Activated naive CD4-positive, alpha-beta T cell treated with anti-CD3 and anti-CD28 coated beads, Interleukin-2, amount 50 U/mL, for 16 hours (primary cell): ENCODE measurements at places on chromosomes 3 and 15.

DNA sequence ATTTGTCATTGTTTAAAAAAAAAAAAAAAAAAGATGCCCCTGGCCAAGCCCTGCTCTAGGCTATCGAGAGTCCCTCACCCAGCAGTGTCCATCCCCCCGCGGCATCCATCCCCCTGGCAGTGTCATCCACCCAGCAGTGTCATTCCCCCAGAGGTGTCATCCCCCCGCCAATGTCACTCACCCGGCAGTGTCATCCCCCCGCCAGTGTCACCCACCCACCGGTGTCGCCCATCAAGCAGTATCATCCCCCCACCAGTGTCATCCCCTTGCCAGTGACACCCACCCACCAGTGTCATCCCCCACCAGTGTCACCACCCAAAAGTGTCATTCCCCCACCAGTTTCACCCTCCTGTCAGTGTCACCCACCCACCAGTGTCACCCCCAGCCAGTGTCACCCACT, 99.3 kb upstream of the PRR20G start:
- no peak for DNase-seq

- DNase-seq, result no peak
These were observed 121.9 kb upstream of the PDZRN3 start for GRCh38 chr3:73746623-73747022.

DNA sequence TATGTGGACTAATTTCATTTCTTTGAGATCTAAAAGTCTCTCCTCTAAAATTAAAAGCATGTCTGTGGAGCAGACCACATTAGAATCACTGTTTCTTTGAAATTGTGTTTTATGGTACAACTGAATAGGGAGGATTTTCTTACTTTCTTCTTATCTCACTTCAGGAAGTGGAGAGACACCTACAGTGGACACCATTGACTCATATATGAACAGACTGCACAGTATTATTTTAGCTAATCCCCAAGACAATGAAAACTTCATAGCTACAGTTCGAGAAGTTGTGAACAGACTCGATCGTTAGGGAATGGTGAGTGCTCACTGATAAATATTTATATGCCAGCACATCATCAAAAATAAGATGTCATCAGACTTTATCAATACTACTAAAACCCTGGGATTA, 58.3 kb downstream of the HMG20A start:
- no peak for DNase-seq

DNA sequence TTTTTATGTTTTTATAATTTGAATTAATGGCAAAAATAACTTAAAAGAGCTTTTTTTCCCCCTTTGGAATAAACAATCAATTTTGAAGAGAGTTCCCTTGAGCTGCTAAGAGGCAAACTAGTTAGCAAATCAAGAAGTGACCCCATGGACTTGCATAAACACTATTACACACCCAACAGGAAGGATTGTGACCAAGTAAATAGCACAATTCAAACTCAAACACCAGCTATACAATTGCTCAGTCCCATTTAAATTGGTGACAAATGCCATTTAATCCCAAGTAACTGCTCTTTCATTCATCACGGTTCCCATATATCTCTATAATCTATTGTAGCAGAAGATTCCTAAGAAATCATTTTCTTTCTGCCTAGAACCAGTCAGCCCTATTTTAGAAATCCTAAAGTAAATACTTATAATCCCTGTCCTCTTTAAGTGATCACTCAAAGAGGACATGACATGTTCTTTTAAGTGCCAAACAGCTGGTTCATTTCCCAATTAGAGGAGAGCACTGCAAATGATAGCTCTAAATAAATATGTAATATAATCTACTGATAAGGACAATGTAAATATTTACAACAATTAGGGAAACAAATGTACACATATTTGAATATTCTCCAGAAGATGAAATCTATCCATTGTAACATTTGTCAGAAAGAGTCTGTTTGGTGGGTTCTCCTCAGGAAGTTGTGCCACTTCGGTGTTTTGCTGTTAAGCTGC, 137.8 kb upstream of the ADAMTS9 start:
- no peak for DNase-seq

- DNase-seq, result no peak
These were observed 50.2 kb downstream of the HERC2 start for GRCh38 chr15:28271697-28272260.

DNA sequence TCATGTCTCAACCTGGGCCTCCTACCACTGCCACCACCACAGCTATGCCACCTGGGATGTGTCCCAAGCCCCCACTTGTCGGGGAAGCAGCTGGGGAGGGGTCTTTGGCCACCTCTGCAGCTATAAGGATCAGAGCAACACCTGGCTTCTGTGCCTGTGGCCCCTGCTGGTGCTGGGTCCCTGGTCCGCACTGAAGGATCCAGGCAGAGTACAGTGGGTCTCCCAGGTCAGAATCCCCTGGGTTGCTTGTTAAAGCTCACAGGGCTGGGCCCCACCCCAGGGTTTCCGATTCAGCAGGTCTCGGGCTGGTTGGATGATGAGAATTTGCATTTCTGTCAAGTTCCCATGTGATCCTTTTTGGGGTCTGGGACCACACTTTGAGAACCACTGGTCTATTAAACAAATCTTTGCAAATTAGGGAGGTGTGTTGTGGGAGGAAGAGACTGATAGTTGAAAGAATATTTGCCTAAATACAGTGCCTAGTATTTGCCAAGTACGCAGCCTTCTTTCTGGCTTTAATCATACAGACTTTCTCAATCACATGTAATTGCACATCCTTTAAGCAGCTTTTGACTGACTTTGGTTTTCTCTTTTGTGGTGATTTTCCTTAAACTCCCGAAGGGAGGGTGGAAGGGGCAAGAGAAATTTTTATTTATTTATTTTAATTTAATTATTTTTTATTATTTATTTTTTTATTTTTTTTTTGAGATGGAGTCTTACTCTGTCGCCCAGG, 127.3 kb downstream of the IGF1R start:
- DNase-seq, result no peak

GRCh38 chr15:48413304-48413703, 82.1 kb downstream of the DUT start:
- no peak for DNase-seq

- no peak for DNase-seq
These were observed 199.9 kb downstream of the UBE3A start for GRCh38 chr15:25238716-25239470.

- no peak for DNase-seq
These were observed 28.3 kb upstream of the ATP2B2 start for GRCh38 chr3:10533737-10534023.

DNA sequence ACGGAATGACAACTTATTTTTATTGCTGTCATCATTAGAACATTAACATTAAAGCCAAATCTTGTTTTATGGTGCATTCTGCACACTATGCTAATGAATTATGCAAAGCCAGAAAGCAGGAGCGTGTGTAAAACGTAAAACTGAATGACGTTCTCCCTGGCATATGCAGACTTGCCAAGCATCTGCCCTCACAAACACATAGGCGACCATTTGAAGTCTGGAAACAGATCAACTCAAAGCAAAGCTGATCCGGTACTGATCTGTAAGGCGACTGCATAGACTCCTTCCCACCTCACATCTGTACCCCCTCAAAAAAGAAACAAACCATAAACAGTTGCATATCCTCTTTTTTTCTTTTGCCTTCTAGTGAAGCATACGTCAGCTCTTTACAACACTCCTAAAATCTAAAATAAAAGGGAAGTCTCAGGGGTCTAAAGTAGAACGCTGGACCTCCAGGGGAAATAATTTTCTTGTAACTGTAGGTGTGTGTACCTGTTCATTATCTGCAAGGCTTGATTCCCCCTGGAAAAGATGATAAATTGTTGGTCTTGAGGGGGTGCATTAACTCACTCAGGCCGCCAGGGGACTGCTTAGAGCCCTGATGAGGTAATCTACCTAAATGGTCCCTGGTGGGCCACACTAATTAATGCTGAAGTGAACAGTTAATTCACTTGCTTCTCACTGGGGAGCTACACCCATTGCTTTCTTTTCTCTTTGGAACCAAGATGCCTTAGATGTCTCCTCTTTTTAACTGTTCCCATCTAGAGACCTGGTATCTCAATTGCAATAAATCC, 231.4 kb downstream of the CDIN1 start:
- DNase-seq, result no peak

- DNase-seq, result no peak
These were observed 6.5 kb upstream of the PLSCR1 start for GRCh38 chr3:146550743-146551510.

DNA sequence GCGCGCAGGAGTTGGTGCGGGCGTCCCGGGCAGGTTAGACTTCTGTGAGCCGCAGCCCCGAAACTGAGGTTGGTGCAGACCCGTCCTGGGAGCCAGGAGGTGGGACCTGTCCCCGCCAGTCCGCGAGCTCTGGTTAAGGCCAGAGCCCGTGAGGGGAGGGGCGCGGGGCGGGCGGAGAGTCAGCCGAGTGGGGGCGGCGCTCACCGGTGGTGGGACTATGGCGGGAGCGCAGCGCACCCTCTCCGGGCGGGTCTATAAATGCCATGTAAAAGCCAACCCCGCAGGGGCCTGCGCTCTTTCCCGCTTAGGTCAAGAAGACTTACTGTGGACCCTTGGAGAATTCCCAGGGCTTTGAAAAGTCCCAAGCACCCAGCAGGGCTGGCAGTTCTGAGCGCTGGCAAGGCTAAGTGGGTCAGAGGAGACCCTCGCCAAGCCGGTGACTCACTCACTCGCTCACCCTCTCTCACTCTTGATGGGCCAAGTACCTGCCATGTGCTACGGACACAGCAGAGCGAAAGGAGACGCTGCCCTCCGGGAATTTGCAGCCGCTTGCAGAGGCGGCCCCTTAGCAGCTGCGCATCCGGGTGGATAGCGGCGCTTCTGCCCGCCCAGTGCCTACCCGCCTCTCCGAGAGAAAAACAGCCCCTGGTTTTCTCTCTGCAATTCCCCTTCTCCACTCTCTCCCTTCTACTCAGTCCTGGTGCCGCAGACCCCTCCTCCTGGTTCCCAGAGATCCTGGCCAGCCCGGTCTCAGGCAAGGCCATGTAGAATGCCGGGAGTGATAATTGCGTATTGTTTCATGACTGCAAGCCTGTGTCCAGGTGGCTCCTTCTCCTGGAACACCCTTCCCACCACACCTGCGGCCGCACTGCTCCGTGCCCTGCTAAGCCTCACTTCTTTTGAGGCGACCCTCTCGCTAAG, at the start of gene ALDH1L1:
TSS of gene ALDH1L1 (minus strand) at position 110 of the 921 bp plus-strand sequence. CDS start 19,607 bp downstream, outside the sequence.
- DNase-seq, result no peak

DNA sequence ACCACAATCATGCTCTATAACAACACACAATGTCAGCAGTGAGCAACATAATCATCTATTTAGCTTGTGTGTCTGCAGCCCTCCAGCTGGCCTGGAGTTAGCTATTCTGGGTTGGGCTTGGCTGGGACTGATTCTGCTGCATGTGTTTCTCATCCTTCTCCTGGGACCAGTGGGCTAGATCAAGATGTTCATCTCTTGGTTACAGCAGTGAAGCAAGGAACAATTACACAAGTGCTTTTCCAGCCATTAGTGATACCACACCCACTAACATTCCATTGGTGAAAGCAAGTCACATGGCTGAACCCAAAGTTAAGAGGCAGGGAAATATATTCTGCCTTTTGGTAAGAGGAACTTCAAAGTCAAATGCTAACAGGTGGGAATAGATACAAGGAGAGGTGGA, 14.6 kb downstream of the NUDT16 start:
- DNase-seq, result no peak

DNA sequence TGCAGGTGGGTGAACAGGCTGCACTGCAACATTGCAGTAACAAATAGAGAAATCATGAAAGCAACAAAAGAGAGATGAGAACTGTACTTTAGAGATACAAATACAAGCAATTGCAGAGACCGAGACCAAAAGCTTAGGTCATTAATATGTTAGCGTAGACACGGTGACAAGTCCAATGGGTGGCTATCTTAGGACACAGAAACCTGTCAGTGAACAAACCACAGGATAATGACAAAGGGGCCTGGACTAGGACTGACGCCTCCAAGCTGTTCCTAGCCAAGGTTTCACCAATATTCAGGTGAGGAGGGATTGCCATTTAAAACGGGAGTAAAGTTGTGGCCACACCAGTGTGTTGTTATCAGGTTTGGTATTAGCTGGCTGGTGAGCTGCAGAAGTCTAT, 41.7 kb upstream of the BLM start:
- DNase-seq, result no peak
